H54 (cell line): ENCODE measurements at places on chromosomes 5 and 9.

DNA sequence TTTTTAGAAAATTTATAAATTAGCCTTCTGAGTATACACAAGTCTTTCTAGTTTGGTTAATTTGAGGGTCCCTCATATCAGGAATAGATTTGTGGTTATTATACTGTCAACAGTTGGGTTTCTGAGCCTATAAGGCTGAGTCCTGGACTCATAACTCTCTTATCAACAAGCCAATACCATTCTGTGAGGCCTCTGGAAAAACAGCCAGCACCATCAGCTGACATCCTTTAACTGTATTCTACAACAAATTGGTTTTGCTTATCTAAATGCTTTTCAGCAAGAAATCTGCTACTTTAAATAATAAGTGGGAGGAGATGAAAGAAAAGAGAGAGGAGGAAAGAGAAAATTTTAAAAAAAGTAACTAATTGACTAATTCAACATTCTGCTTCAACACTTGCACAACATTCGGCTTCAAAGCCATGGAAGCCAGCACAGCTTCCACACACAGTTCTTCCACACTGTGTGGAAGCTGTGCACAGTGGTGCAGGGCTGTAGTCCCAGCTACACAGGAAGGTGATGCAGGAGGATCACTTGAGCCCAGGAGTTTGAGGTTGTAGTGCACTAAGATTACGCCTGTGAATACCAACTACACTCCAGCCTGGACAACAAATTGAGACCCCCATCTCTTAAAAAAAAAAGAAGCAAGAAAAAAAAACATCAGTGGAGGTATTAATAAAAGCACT lies 84.5 kb downstream of the UBAP2 start:
- no peak for DNase-seq

DNA sequence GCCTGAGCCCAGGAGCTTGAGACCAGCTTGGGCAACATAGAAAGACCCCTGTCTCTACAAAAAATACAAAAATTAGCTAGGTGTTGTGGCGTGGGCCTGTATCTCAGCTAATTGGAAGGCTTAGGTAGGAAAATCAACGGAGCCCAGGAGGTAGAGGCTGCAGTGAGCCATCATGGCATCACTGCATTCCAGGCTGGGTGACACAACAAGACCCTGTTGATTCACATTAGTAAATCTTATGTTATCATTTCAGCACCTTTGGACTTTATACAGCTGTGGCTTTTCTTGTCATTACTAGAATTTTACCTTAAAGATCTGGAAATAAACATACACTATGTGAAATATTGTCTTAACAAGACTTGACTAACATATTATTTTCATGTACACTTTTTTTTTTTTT lies 185.0 kb downstream of the ZNF608 start:
- no peak for DNase-seq

GRCh38 chr9:114155995-114156656 lies 789 bp downstream of the COL27A1 start:
- no peak for DNase-seq

GRCh38 chr5:149935431-149935901 lies 9.1 kb downstream of the PDE6A start:
- no peak for DNase-seq

DNA sequence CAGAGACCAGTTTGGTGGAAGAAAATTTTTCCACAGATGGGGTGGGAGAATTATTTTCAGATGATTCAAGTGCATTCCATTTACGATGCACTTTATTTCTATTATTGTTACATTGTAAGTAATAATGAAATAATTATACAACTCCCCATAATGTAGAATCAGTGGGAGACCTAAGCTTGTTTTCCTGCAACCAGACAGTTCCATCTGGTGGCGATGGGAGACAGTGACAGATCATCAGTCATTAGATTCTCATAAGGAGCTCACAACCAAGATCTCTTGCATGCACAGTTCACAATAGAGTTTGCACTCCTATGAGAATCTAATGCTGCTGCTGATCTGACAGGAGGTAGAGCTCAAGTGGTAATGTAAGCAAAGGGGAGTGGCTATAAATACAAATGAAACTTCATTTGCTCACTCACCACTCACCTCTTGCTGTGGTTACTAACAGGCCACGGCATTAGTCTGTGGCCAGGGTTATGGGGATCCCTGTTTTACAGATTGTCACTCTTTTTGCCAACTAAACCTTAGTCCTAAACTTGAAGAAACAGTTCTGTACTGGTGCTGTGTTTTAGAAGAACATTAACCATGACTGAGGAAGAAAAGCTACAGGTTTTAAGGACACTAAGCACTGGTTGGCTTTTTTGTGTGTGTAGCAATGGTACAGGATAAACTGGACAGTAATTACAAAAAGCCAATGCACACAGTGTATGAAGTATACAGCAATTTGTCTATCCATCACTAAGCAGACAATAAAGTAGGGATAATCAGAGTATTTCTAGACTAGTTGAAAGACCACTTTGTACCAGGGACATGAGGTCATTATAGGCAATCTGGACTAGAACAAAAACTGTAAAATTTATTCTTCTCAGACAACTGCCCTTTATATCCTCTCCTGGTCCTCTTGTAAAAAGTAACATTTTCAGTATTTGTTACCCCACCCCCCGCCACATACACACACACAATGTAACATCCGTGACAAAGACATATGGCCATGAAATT lies 9.9 kb downstream of the TMEM232 start:
- DNase-seq, result no peak

GRCh38 chr9:104319685-104320084 lies 184.4 kb upstream of the OR13F1 start:
- DNase-seq, result no peak

GRCh38 chr5:135455876-135456237 lies 3.7 kb upstream of the TIFAB start:
- DNase-seq, result no peak

- DNase-seq, result no peak
These were observed 3.6 kb downstream of the SYNPO start for GRCh38 chr5:150644058-150644457.

GRCh38 chr5:176573564-176574296 lies 24.6 kb downstream of the CDHR2 start:
- peak; percentile 70 for DNase-seq

- DNase-seq, result peak; percentile 31
These were observed 636.1 kb downstream of the PSAT1 start for GRCh38 chr9:78932849-78933627.

GRCh38 chr9:112316258-112316943 lies 17.0 kb downstream of the PTBP3 start:
- DNase-seq, result no peak

- DNase-seq, result no peak
These were observed 71.3 kb downstream of the RASEF start for GRCh38 chr9:82991671-82992070.
